ENCODE measurements at places on chromosomes 4 and X. TPM values are rescaled to one million over a fixed set of nuclear protein-coding genes. Genes with fewer than 3 reads are reported as not detected.

Gene PGAM4
- polyA plus RNA-seq: not detected

Gene GLRB
- 0.08 TPM for polyA plus RNA-seq

Gene CXCL11
- 0.07 TPM for polyA plus RNA-seq

Gene SPANXA2
- polyA plus RNA-seq: not detected

Gene SH3RF1
- 1.8 TPM for polyA plus RNA-seq
